ENCODE measurements at places on chromosomes 1 and 21.

DNA sequence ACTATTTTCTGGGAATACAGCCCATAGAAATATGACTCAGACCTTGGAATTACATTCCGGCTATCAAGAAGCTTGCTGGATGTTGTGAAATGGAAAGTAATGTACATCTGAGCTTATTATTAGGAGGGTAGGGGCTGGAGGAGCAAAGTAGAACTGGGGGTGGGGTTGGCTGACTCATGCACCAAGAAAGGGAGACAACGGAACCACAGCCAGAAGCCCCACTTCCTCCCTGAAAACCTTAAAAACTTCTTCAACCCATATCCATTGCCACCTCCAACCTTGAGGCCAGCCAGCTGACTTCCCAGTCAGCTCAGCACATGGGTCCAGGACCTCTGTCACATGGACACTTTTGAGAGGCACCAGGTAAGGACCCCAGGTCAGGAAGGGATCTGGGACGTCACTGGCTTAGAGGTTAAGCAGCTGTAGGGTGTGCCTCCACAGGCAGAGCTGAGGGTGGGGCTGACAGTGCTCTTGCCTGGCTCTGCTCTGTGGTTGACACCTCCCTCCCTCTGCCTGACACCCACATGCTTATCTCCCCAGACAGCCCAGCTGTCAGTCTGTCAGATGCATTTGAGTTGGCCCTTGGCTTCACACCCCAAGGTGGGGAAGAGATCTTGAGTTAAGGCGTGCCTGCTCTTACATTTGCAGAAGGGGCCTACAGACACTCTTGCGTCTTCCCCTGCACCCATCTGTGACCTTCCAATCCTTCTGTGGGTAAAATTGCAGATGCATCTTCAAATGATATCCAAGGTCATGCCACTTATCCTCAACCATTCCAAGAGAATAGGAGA lies 5.7 kb upstream of the ZNF683 start:
- DNase-seq: peak; percentile 88

GRCh38 chr21:30990514-30991262 lies 47.6 kb downstream of the KRTAP19-8 start:
- DNase-seq: no peak

DNA sequence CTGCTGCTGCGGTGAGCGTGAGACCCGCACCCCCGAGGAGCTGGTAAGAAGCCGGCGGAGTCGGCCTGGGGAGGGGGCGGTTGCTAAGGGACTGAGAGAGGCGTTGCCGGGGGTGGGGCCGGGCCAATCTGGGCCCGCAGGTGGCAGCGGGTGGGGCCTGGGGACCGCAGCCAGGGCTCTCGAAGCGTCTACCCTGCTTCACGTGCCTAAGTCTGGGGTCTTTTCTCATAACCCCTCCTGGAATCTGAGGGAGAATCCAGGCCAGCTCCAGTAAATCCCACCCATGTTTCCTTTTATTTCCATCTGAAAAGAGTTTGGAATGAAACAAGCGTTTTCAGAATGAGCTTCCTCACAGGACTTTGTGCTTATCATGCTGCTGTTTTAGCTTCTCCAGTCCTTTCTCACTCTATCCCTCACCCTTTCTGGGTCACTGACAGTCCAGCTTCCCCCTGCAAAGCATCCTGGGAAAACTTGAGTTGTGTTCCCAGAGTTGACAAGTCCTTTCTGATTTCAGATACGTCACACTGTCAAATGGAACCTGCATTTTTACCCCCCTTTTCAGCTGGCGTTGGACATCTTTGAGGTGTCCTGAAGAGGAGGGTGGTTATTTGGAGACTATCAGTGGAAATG lies 431 bp downstream of the CLCN6 start:
- DNase-seq: peak; percentile 55

- DNase-seq: no peak
Measured at GRCh38 chr1:35586808-35587207, 13.7 kb downstream of the TFAP2E start.

GRCh38 chr1:4227986-4228385 lies 327.9 kb upstream of the C1orf174 start:
- no peak for DNase-seq

- DNase-seq: peak; percentile 50
Measured at GRCh38 chr1:36156329-36157114, 562 bp downstream of the MAP7D1 start.

DNA sequence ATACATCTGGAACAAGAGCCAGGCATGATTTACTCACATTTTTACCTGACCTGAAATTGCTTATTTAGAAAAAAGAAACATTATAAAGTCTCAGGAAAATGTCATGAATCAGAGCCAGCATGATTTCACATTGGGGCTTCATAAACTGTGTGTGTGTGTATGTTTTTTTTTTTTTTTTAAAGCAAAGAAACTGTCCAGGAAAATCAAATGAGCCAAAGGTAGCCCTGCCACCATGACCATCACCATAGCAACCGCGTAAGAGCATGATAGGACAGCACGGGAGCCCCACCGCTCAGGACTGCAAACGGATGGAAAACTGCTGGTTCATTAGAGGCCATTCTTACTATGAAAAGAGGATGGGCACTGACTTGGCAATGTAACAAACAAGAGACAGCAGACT lies 139.2 kb downstream of the NTMT2 start:
- no peak for DNase-seq

GRCh38 chr21:26914557-26914956 lies 52.3 kb downstream of the ADAMTS5 start:
- DNase-seq: no peak

GRCh38 chr21:46216132-46216747 lies 12.3 kb downstream of the LSS start:
- no peak for DNase-seq

DNA sequence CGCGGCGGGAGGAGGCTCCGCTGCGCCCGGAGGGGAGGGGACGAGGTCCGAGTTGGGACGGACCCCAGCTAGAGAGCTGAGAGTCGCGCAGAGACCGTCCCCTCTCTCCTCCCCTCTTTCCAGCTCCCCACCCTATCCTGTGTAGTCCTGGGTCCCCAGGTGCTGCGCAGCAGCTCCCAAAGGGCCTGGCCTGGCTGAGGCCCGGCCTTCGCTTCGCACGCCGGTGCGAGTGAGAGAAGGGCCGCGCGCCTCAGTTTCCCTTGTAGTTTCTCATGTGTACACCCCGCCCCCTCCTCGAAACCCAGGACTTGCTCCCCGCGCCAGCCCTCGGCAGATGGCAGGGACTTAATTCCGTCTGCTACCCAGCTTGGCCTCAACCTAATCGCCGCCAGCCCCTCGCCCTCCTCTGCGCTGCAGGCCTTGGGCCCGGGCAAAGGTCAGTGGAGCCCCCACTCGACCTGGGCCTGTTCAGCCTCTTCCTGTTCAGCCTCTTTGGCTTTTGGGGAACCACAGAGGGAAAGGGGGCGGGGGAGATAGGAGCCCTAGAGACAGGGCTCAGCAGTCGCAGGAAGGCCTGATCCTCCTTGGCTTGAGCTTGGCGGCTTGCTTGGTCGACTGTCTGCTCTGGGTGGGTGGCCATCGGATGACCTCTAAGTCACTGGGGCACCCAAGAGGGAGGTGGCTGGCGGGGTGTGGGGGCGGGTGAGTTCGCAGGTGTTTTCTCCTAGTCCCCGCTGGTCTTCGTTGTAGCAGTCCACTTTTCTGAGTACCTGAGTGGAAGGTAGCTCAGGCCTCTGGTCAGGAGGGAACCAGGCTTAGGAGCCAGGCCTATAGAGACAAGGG lies 1.0 kb downstream of the ZNF687 start:
- DNase-seq: no peak

- DNase-seq: peak; percentile 49
Measured at GRCh38 chr21:15682186-15682895, 47.4 kb upstream of the USP25 start.

DNA sequence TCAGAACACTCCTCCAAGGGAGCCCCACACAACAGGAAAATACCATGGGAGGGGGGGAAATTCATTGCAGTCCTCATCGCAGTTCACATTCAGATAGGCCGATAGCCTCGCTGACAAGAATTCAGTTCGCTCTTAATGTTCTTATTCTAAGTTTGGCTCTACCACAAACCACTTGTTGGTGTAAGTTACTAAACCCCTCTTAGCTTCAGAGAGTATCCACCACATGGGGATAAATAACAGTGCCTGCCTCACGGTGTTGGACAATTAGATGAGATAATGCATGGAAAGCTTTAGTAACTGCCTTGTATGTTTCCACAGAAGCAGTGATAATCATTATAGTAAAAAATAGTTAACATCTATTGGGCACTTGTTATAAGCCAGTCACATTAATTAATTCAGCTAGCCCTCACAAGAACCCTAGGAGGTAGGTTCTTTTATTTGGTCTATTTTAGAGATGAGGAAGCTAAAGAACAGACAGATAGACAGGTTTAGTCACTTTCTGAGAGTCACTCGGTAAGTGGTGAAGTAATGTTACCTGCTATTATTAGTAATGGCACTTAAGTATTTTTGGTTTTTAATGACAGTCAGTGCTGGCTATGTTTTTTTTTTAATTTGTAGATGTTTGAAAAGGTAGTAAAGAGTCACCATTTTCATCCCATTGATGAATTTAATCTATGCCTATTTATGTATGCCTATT lies 10.1 kb downstream of the VAV3 start:
- DNase-seq: no peak

GRCh38 chr1:157542676-157543075 lies 9.6 kb downstream of the FCRL5 start:
- no peak for DNase-seq

DNA sequence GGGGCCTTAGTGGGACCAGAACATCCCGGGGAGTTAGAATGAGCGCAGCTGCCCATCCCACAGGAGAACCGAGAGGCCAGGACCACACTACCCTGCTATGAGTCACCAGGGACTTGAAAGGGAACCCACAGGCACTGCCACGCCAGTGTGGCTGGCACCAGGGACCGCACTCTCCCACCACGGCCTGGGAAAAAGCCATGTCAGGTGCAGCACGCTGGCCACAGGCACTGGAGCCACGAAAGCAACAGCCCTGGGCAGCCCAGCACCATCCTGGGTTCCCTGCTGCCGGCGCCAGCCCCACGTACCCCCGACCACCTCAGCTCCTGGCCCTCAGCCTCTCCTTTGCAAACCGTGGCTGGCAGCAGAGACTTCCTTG lies 14.1 kb upstream of the TMEM240 start:
- DNase-seq: no peak

- no peak for DNase-seq
Measured at GRCh38 chr1:89669441-89669840, 36.5 kb downstream of the LRRC8C start.

GRCh38 chr1:231106347-231106746 lies 55.5 kb upstream of the TRIM67 start:
- peak; percentile 32 for DNase-seq

- no peak for DNase-seq
Measured at GRCh38 chr21:42203321-42203720, 15.6 kb upstream of the ABCG1 start.

DNA sequence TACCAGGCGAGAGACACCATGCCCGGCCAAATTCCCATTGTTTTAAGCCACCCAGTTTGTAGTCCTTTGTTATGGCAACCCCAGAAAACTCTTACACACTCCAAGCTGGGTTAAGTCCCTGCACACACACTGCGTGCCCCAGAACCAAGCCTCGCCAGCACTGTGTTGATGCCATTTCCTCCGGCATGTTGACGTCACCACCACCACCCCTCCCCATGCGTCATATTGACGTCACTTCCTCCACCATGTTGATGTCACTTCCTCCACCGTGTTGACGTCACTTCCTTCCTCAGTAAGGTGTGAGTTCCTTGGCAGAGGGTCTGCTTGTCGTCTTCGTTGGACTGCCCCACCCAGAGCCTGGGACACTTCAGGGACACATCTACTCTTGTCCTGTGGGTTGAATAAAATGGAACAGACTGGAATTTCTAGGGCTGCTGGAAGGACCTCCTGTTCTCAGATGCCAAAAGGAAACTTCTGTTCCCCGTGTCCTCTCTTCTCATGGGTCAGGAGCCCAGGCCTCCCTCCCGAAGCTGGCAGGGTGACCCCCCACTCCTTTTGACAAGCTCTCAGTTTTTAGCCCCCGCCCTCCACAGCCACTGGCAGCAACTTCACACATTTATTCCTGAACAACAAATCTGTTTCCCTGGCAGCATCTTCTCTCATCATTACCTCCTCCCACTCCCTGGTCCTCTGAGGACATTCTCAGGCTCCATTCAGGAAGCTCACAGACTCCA lies 643.3 kb downstream of the NPHP4 start:
- no peak for DNase-seq

GRCh38 chr1:26225033-26225831 lies 8.8 kb upstream of the CEP85 start:
- peak; percentile 61 for DNase-seq
